ENCODE measurements at places on chromosomes 5 and 9.

GRCh38 chr9:17425384-17425783, 153.5 kb upstream of the SH3GL2 start:
- no peak for DNase-seq

- DNase-seq: no peak
These were observed 25.7 kb downstream of the ANKRA2 start for GRCh38 chr5:73539730-73540129.

DNA sequence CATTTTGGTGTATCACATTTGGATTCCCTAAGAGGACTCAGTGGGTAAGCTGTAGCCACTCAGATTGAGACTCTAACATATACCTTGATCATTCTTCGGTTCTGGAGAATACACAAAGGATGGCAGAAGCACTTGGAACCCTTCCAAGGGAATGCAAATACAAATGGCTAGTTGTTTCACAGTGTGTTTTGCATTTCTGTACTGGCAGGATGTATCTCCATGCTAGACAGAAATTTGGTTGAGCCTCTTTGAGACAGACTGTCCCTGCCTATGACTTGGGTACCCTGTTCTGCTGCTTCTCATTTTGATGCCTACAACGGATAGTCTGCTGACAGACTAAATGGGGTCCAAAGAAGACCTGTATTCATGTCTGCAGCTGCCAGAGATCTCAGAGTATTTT, 273.5 kb downstream of the TMEM38B start:
- DNase-seq: no peak

GRCh38 chr9:34334916-34335315, 5.5 kb downstream of the NUDT2 start:
- DNase-seq: no peak

DNA sequence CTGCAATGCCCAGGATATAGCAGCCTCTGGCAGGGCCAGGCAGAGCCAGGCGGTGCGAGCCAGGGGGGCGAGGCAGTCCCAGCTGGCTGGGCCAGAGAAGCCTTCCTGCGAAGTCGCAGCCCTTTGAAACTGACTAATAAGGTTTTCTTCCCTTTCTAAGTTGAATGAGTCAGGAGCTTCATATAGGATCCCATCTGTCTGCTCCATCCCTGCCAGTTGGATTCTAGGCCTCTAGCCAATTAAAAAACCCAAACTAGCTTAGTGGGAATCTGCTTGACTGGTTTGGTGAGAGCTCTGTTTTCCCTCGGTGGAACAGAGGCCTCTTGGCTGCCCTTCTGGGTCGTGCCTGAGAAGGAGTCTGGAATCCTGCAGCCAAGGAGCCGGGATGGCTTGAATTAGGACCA, 70.1 kb upstream of the RAPGEF1 start:
- DNase-seq: no peak

- DNase-seq: no peak
These were observed 192.7 kb downstream of the SMC2 start for GRCh38 chr9:104286799-104287198.

DNA sequence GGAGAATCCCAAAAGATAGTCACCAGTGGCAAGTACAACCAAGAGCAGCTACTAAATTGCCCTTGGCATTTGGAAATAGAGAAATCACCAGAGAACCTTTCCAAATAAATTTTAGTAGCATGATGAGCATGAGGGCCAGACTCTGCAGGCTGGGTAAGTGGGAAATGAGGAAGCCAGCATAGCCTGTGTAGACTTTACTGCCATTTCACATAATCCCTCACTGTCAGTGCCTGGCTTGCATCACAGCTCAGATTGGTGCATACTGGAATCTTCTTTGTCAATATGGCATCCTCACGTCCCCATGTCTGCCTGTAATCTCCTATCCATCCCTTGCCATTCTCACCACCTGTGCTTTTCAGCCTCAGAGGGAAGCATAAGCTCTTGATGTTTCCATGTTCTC, 14.5 kb downstream of the GRAMD2B start:
- DNase-seq: no peak

GRCh38 chr9:133161547-133161950, 2.2 kb downstream of the GBGT1 start:
- DNase-seq: no peak

GRCh38 chr5:126594748-126595485, at the start of gene ALDH7A1:
Gene ALDH7A1, minus strand, starts transcription at chr5:126595219. Its CDS starts 21 bp downstream, at chr5:126595198.
- no peak for DNase-seq

DNA sequence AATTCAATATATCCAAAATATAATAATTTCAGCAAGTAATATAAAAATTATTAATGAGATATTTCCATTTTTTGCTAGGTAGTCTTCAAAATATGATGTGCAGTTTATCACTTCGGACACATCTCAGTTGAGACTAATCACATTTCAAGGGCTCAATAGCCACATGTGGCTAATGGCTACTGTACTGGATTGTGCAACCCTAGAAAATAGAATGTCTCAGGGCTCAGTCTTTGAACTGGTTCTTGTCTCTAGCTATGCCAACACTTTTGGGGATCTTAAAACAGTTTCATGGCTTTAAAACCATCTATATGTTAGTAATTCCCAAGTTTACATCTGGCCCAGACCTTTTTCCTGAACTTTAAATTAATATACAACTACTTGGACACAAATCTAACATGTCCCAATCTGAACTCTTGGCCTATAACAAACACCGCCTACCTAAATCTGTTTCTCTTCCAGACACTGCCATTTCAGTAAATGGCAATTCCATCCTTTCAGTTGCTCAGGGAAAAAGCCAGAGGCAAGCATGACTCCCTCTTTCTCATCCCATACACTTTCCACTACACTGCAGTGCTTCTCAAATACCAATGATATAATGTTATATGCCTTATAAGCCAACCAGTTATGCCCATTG, 18.8 kb downstream of the PTAR1 start:
- DNase-seq: no peak

- no peak for DNase-seq
These were observed 187.6 kb upstream of the GRAMD2B start for GRCh38 chr5:126235628-126236027.

DNA sequence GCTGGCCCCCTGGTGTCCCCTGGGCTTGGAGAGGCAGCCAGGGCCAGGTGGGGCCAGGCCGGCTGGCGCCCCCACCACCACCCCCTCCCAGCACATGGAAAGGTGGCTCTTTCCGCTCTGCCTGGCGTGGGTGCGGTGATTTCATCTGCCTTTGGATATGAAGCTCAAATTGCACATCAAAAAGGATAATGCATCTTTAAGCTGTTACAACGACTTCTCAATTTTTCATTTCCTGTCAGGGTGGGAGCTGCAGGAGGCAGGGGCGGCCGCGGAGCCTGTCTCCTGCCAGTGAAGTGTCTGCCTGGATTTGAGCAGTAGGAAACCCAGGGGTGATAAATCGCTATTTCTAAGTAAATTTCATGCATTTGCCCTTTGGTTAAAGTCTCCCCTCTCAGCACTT, 169.2 kb upstream of the MVB12B start:
- DNase-seq: no peak

GRCh38 chr5:490116-491106, 33.8 kb downstream of the SLC9A3 start:
- DNase-seq: no peak

DNA sequence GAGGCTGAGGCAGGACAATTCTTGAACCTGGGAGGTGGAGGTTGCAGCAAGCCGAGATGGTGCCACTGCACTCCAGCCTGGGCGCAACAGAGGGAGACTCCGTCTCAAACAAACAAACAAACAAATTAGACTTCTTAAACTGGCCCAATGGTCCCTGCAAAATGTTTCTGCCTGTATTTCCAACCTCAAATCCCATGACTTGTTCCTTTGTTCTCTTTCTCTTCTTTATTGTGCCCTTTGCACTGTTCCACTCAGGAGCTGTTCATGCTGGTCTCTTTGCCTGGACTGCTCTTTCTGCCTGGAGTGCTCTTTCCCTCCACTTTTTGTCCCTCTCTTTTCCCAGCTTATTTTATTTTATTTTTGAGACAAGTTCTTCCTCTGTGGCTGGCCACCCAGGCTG, 4.1 kb downstream of the RABEPK start:
- no peak for DNase-seq

GRCh38 chr5:169577951-169578350, 5.6 kb upstream of the SPDL1 start:
- no peak for DNase-seq

GRCh38 chr5:167014401-167015056, 1276.9 kb upstream of the WWC1 start:
- no peak for DNase-seq

GRCh38 chr5:122262103-122262502, 49.9 kb upstream of the SNCAIP start:
- DNase-seq: no peak

DNA sequence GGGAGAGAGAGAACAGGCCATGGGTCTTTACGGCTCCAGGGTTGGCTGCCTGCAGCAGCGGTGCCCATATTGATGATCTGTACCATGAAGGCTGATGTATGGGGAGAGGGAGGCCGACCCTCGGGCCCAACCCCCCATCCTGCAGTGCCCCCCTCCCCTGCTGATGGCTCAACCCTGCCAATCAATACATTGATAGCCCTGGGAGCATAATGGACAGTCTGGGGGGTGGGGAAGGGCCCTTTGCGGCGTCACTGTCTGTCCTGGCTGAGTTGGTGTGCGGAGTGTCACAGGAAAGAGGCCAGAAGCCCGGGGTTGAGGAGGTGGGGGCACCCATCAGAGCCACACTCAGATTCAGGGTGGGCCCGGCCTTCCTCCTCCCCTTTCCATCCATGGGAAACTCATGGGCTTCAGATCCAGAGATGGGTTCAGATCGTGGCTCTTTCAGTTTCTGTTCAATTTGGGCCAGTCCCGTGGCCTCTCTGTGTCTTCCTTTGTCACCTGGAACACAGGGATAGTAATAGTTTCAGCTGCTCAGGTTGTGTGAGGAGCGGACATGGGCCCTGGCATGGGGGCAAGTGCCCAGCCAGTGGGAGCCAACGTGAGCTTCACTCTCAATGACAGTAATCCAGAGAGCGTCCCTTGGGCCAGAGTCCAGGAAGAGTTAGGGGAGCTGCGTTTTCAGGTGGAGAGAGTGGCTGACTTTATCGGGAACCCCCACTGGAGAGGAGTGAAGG, 9.5 kb downstream of the FGF18 start:
- DNase-seq: no peak

GRCh38 chr9:93114169-93114983, 18.4 kb downstream of the CARD19 start:
- DNase-seq: no peak

DNA sequence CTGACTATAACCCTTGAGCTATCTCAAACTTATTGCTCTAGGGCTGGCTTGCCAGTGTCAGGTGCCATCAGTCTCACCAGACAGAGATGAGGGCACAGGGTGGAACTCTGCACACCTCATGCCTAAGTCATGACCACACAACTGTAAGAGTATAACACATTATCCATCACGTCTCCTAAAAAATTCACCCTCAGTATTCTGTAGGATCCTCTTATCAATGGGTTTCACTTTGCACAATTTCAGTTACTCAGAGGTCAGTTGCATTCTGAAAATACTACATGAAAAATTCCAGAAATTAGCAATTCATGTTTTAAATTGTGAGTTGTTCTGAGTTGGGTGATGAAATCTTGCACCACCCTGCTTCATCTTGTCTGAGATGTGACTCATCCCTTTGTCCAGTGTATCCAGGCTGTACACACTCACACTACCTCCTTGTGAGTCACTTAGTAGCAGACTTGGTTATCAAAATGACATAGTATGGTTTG, 690.9 kb upstream of the CDH18 start:
- DNase-seq: no peak

GRCh38 chr9:99042620-99043019, 62.3 kb upstream of the TGFBR1 start:
- DNase-seq: no peak

DNA sequence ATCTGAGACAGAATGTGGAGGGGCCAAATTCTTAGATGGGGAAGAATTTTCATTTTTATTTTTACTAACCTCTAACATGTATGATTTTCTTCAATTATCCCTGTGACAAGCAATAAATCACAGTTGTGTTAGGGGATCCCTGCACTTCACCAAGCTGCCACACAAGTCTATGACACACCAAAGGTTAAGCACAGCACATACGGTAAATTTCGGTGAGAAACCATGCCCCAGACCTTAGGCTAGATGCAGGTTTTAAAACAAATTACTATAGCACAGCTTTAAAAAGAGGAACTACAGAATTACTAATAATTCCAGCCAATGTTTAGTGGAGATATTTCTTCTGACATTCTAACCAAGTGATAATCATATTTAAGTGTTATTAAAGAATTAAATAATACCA, 175.7 kb upstream of the RORB start:
- no peak for DNase-seq

All from memory B cell (primary cell).